ENCODE measurements at places on chromosomes 7 and 10.

- no peak for DNase-seq
Observed at GRCh38 chr7:130367836-130368746, 12.2 kb upstream of the CPA1 start.

DNA sequence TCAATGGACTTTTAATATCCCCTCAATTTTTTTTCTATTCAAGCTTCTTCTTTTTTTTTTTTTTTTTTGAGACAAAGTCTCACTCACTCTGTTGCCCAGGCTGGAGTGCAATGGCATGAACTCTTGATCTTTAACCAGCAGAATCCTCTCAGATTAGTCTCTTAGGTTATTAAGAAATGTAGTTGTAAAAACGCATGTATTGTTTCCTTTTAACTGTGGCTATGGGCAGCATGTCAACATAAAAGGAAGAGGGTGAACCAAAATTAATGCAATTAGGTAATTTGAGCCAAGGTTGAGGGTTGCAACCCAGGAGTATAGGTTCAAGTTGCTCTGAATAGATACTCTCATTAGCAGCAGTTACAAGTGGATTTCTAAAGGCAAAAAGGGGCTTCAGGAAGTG, 4.3 kb upstream of the GSTO1 start:
- DNase-seq, result no peak

GRCh38 chr7:150356265-150356897, 12.2 kb upstream of the REPIN1 start:
- peak; percentile 44 for DNase-seq

DNA sequence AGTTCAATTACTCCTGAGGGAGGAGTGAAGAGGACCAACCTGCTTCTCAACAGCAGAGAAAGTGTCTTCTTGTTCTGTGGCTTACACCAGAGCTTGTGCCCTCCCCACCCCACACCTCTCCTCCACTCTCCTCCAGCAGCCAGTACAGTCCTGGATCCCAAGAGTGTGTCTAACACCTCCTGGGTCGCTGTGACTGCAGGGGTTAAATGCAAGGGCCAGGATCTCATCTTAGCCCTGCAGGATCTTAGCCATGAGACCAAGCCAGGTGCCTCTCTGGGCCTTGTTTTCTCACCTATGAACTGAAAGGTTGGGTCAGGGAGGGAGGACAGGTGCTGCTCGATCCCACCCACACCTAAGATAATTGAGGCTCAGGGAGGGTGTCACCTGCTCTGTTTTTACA, 34.5 kb upstream of the MSRB2 start:
- no peak for DNase-seq

DNA sequence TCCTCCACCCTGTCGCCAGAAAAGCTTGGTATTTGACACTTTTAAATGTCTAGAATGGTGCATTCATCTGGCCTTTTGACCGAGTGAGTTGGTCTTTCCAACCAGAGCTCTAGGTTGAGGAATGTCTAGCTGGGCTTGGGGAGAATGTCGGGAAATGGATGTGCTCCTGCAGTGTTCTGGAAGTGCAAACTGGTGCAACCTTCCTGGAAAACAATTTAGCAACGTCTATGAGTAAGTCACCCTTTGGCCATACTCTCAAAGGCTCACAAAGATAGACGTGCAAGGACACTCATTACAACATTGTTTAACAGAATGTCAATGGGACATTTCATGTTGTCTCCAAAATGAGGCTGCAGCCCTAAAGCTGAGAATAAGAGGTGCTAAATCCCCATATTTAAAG, 12.2 kb upstream of the NMT2 start:
- peak; percentile 89 for DNase-seq

DNA sequence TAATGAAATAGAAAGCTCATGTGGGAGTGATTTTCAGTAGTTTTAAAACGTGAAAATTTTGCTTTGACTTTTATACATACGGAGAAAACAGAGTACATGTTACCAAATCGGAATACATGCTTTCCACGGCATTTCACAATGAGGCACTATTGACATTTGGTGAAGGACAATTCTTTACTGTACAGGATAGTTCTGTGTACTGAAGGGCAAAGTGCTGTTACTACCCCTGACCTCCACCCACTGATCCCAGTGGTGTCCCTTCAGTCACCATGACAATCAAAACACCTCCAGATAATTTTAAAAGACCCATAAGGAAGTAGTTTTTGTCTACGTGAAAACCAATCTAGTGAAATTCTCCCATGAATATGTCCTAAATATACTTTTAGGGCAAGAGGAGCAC, 33.1 kb upstream of the ANK3 start:
- no peak for DNase-seq

DNA sequence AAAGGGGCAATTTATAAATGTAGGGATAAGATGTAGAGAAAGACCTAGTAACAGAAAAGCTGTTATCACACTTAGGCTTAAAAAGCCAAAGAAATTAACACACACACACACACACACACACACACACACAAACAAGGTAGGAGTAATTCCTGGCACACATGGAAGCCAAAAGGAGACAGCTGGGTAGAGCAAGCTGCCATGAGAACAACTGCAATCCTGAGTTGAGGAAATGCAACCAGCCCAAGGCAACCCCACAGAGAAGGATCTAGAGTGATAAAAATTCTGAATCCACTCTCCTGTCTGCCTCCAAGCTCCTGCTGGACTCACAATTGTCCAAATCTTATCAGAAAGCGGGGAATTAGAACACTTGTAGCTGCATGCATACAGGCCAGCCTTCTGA, 229.1 kb upstream of the DGKB start:
- DNase-seq, result no peak

DNA sequence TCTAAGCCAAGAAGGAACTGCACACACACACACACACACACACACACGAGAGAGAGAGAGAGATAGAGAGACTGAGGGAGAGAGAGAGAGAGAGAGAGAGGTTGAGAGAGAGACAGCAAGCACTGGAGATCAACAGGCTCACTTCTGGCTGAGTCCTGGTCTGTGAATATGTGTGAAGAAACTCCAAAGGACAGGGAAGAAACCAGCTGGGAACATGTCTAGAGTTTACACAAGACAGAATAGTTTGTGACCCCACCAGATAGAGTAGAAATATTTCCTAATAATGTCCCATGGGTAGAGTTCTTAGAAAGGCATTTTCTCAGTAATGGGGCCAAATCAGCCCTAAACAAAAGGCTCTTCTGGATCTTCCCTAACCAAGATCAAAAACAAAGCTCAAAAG, 155.5 kb upstream of the IGFBP3 start:
- DNase-seq, result no peak

GRCh38 chr10:123778719-123779517, 112.7 kb downstream of the CPXM2 start:
- no peak for DNase-seq

- DNase-seq, result no peak
Observed at GRCh38 chr10:19738440-19738839, 77.8 kb upstream of the PLXDC2 start.

DNA sequence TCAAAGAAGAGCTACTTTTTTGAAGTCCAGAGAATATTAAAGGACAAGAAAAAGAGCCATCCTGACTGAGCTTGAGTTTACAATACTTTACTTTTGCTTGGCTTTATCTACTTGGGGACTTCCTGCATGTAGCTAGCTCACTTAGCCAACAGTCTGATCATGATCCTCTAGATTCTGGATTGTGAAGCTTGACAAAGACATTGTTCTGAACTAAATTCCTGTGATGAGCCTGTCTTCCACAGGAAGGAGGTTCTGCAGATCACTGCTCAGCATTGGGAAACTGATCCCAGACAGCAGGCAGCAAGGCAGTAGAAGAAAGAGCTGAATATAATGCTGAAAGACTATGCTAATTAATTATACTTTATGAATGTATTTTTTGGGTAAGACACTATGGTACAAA, 296.4 kb downstream of the DGKB start:
- peak; percentile 1 for DNase-seq

DNA sequence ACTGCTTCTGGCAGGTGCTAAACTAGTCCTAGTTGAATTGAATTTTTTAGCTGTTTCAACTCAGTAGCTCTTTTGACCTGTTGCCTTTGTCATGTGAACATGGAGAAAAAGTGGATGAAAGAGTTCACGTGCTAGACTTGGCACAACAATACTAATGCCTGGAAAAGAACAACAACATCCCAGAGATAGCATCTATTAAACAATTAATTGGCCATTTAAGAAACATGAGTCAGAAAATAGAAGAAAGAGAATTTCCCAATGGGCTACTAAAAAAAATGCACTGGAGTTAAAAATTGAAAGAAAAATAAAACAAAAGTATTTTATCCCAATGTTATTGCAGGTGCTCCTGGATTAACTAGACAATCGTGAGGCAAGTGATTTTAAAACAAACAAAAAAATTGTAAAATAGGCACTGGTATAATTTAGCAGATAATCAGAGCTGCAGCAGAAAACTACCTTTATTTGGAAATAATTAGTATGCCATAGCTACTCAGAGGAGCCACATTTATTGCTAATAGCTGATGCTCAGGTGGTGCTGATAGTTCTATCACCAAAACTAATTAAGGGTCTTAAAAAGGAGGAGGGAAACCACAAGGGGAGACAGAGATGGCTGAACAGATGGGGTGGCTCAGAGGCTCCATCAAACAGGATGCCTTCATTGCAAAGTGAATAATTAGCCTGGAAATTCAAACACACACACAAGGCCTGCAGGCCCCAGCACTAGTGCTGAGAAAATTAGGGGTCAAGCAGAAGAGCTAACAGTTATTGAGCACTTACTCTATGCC, 17.6 kb downstream of the CCDC71L start:
- no peak for DNase-seq

- DNase-seq, result peak; percentile 22
Observed at GRCh38 chr10:90779548-90779947, 78.3 kb downstream of the HTR7 start.

DNA sequence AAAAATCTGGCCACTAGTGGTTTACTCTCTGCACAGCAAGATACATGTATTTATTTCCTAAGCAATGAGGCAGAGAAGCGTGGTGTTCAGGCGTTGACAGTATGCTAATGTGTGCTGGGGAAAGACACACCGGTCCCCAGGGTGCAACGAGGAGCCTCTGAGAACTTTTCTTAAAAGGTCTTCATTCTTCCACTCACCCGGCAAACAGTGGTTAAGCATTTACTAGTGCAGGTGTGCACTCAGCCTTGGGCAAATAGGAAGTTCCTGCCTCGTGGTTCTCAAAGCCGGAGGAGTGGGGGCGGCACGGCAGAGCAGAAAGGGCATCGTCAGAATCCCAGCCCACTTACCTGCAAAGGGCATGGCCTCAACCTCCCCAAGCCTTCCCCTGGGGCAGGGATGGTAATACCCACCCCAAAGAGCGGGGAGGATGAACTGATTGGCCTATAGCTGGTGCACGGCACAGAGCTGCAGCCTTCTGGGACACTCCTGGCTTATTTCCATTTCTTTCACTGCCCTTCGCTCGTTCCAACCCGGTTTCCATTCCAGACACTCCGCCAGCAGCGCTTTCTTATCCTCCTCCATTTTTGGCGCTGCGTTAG, 184.3 kb upstream of the CTBP2 start:
- no peak for DNase-seq

GRCh38 chr10:88828310-88828709, 23.3 kb downstream of the ANKRD22 start:
- no peak for DNase-seq
